DND-41 (cell line): ENCODE measurements at places on chromosomes 7 and 10.

DNA sequence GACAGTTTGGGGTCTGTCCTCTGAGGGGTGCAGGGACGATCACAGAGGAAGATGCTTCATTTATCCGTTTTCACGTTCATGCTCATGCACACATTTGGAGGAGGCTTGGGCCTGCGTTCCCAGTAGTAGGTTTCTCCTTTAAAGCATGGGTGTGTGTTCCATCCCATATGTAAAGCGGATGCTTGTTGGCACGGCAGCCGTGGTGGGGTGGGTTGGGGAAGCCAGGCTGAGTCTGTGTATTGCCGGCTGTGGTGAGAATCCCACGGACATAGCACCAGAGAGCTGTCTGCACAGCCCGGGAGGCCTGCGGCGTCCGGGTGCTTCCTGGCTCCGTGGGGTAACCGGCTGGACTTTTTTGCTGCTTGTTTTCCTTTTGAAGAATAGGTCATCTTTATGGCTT lies 440 bp downstream of the JAKMIP3 start:
- no peak for DNase-seq

GRCh38 chr7:131607291-131608115 lies 51.1 kb upstream of the PODXL start:
- no peak for DNase-seq

DNA sequence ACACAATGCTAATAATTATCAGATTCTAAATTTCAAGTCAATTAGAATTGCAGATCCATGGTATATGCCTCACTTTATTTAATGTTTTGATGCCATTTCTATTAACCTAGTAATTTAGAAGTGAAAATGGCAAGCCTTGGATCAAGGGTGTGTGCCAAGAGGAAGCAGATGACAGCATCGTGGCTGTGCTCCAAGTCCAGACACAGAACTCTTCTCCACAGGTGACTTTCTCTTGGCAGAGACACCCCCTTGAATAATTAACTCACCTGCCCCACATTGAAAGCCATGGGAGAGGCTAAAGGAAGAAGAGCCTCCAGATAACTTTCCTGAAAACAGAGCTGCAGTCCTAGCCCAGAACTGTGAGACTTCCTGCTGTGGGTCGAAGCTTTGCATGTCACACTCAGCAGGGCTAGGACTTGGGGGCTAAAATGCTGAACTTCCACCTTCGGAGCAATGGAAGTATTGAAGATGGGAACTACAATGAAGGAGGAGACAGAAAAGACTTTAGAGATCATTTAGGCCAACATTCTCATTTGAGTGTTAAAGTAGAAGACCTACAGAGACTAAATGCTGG lies 996 bp upstream of the C10orf90 start:
- DNase-seq = no peak

DNA sequence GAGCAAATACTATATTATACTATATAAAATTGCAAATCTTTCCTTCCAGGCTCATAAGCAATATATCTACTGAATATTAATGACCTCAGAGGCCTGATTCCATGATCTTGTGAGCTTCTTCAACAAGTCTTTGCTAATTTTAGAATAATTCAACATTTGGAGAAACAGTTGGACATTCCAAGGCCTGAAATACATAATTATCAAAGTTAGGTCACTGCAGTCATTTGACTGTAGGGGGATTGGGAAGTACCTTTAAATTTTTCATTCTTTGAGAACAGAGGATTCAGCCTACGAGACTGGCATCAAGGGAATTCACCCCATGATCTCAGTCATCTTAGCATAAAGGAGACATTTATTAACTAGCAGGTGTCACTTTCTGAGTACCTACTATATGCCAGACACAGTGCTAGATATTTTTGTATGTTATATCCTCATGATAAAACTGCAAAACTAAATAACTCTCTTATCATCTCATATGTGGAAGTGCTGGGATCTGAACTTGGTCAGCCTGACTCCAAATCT lies 85.4 kb downstream of the DOCK4 start:
- no peak for DNase-seq

GRCh38 chr10:11871466-11871865 lies 48.3 kb downstream of the PROSER2 start:
- no peak for DNase-seq

DNA sequence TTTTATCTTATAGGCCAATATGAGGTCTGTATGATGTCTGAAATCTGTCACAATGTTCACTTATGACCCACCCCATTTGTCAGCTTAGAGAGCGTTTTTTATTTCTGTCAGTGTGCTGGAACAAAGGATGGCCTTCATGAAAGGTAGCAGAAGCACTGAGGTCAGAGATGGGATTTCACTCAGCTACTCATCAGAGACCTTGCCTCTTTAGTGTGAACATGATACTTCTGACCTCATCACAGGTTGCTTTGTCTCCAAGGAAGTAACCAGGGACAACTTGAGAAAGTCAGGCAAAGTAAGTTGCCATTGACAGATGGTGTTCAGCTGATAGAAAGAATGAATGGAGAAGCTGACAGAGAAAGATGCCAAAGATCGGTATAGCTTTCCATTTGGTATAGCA lies 16.3 kb downstream of the YAE1 start:
- DNase-seq = no peak
